ENCODE measurements at places on chromosomes 2 and 18.

- DNase-seq = no peak
Observed at GRCh38 chr2:166610913-166611305, 116.9 kb upstream of the SCN7A start.

- no peak for DNase-seq
Observed at GRCh38 chr18:80103231-80103630, 5.8 kb upstream of the ADNP2 start.

- DNase-seq = no peak
Observed at GRCh38 chr18:54696616-54697293, 105.7 kb downstream of the DYNAP start.

DNA sequence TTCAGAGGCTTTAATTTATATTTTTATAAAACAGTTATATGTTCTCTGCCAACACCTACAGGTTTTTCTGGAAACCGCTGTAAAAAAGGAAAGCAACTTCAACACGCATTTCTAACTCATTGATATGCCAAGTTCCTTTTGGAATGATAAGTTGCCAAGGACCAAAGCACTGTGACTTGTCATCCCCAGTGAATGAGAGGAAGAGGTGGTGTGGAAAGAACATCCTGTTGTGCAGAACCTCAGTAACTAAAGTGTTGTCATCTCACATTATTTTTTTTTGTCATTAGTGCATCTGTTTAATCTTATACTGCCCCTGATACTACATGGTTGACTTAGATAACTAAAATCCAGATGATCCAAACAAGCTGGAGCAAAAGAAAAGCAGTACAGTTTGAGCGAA is 96.0 kb upstream of the NEUROD1 start:
- DNase-seq = no peak

- no peak for DNase-seq
Observed at GRCh38 chr2:153967248-153967973, 95.7 kb downstream of the GALNT13 start.

GRCh38 chr2:231601356-231602229 is 8.9 kb downstream of the TEX44 start:
- no peak for DNase-seq

GRCh38 chr18:71238974-71239624 is 950.3 kb downstream of the SOCS6 start:
- no peak for DNase-seq
